RWPE1 (cell line): ENCODE measurements at places on chromosomes 2 and 18.

- no peak for DNase-seq
Measured at GRCh38 chr2:70684846-70685622, 83.0 kb downstream of the ADD2 start.

DNA sequence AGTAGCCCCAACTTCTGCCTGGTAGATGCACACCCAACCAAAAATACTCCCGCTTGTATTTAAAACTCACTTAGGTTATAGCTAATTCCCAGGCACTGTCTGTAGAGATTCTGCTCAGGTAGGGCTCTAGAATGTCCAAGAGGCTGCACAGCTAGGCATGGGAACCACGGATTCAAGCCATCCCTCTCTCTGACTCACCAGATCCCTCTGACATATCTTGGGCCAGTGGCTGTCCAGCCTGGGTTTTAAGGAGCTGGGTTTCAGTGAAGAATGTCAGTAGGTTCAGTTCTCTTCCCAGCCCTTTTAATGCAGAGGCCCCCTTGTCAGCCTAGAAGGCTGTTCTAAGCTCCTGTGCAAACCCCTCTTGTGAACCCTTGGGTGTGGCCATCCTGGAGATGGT lies 15.9 kb upstream of the IL1R1 start:
- no peak for DNase-seq

- DNase-seq, result no peak
Measured at GRCh38 chr2:164369366-164369765, 251.9 kb downstream of the GRB14 start.

DNA sequence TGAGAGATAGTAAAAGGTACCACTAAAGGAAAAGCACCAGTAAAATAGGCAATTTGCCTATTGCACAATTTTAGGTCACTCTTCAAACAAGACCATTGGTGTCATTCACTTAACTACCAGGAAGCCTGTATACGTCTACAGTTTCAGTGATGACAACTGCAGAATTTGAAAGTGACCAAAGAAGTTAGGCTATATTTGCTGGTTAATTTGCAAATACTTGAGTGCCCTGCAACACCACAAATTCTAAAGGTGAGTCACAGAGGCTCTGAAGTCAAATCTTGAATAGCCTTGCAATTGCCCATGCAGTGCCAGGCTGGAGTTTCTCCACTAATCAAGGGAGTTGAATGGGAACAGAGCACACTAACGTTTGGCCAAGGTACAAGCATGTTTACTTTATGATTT lies 128.7 kb upstream of the CCDC68 start:
- DNase-seq, result no peak

GRCh38 chr2:188893972-188894371 lies 80.2 kb upstream of the COL3A1 start:
- DNase-seq, result no peak

DNA sequence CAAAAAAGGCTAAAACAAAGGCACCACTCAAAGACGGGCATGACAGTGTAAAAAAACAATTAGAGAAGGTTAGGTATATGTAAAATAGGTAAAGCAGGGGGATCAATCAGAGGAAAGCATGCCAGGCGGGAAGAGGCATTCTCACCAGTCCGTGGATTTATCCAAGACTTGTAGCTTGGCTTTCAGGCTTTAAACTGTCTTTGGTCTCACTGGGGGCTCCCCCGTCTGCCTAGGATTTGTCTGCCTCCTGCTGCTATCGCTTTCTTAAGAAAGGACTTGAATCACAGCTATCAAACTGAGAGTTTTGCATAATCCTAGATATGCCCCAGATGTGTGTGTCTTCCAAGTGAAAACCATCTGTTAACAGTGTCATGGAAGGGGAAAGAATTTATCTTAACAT lies 11.1 kb upstream of the GORASP2 start:
- DNase-seq, result no peak

- no peak for DNase-seq
Measured at GRCh38 chr2:28606986-28607441, 111.2 kb downstream of the PLB1 start.
